Glomerular endothelial cell (primary cell): ENCODE measurements at places on chromosomes 16 and 17. TPM values are rescaled to one million over a fixed set of nuclear protein-coding genes. Genes with fewer than 3 reads are reported as not detected.

The CDH5 gene
- total RNA-seq = 1,376 and 1,752 TPM in 2 replicates

The P4HB gene
- 3,025 and 3,034 TPM in 2 replicates for total RNA-seq

DNA sequence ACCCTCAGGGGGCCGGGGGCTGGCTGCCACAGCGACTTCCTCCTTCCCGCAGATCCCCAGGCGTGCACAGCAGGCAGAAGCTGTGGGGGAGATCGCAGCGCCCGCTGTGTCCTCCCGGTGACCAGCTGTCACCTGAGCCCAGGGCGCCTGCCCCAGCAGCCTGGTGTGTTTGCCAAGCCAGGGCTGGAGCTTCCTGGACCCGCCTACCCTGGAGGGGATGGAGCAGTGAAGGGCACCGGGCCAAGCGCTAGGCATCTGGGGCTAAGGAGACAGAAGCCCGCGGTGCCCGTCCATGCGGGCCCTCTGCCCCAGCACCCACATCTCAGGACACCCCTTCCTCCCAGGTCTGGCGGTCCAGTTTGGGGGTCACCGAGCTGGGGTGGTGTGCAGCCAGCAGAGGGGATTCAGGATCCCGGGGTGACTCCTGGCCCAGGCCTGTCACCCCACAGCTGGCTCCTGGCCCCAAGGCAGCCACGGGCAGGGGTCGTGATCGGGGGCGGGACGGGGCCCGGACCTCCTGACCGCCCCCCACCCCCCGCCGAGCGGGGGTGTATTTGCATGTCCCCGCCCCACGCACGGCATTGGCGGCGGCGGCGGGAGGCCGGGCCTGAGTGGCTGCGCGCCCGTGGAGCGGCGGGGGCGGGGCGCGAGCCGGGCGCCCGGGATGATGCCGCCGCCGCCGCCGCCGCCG lies at the start of gene RAB26:
Gene RAB26 (plus strand): TSS at position 645 of the 691 bp plus-strand sequence. CDS start 159 bp downstream, outside the sequence.
- DNase-seq = no peak

- DNase-seq = no peak
These were observed 202.4 kb downstream of the IRF8 start for GRCh38 chr16:86101137-86101896.

GRCh38 chr16:71242601-71243000 lies 12.1 kb upstream of the HYDIN start:
- DNase-seq = no peak

DNA sequence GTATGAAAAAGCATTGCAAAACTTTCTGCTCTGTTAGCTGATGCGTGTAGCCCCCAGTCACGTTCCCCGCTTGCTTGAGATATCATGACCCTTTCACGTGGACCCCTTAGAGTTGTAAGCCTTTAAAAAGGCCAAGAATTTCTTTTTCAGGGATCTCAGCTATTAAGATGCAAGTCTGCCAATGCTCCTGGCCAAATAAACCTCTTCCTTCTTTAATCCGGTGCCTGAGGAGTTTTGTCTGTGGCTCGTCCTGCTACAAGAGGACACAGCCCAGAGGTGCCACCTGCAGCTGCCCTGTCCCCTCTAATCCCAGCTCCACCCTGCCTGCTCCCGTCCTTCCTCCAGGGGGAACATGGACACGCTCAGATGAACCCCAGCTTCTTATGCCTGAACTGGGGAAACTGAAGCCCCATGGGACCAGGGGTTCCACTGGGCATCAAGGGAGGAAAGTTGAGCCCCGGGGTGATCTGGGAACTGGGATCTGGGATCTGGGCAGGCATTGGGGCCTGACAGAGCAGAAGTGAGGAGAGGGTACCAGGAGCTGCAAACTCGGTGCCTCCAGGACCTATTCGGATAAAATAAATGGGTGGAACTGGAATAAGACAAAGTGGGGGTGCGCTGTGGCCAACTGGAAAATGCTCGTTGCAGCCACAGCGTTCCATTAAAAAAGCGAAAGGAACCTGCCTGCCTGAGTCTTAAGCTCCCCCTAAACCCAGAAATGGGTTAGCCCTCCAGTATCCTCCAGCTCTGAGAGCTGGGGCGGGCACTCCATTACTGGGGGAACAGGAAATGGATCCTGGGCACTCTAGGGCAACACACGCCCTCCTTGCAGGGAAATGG lies 19.7 kb downstream of the QPRT start:
- DNase-seq = no peak
